AG04449 (cell line): ENCODE measurements at places on chromosomes 12 and 14.
A peak's percentile ranks its signal among the peaks of the same experiment; 100 is the strongest.

DNA sequence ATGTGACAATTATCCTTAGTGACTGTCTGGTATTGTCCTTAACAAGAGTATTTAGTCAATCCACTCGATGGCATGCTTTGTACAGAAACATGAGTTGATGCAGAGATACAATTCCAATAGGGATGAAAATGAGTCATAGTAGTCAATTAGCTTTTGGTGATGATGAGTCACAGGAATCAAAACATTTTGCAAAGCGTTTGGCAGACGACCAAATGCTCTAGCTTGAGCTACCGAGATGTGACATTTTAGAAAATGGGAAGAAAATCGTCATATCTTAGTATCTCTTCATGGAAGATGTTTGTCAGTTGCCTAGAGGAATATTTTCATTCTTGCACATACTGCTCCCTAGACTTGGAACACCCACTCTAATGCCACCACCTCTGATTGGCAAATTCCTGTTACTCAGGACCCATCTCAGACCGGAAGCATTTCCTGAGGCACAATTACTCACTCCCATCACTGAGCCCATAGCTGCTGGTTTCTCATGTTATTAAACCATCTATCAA, 95.0 kb downstream of the LMNTD1 start:
- peak; percentile 89 for DNase-seq

- no peak for DNase-seq
Measured at GRCh38 chr14:74459289-74459946, 33.4 kb upstream of the SYNDIG1L start.

GRCh38 chr14:100618318-100618693, 31.1 kb upstream of the BEGAIN start:
- no peak for DNase-seq

- no peak for DNase-seq
Measured at GRCh38 chr12:41983856-41984255, 160.8 kb downstream of the GXYLT1 start.

DNA sequence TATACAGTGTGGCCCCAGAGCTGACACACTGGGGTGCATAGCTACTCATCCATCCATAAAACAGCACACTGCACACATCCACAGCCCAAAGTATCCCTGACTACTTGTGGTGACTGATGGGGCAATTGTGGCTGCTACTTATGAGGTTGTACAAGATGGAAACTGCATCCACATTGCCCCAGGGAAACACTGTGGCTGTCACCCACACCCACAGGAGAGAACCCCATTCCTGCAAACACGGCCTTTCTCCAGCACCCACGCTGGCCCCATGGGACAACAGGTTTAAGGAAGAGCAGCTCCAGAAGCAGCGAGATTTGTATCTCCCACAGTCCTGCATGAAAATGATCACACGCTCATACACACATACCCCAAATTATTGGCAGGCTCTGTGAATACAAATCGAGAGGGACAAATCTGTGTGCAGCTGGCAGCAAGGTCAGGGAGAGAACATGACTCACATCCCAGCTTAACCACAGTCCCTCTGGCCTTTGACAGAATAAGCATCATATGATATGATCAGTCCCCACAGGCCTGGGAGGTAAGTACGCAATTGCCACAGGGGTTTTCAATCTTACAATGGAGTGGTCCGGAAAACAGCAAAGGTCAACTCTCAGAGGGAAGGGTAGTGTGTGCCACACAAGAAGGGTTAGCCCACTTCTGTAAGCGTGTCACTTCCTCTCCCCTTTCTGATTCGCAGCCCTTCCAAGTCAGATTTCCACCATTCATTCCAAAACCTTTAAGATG, 61.9 kb downstream of the ESR2 start:
- peak; percentile 46 for DNase-seq

DNA sequence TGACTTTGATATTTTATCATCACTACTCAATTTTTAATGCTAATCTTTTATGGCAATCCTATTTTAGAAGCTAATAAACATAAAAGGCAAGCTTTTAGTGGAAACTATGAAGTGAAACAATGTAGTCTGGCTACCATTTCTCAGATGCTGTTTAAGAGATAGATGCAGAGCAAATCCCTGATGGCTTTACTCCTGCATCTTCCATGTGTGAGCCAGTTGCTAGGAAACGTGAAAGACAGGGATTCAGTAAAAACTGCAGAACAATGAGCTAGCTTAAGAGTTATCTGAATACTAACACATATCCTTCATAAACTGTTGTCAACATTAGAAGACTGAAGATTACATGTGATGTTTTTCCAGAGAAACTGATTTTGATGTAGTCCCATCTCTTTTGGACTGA, 112.6 kb downstream of the SLC2A13 start:
- no peak for DNase-seq

- DNase-seq: no peak
Measured at GRCh38 chr12:6769666-6770065, 2.7 kb upstream of the LAG3 start.

GRCh38 chr12:5510251-5510805, 78.4 kb downstream of the NTF3 start:
- no peak for DNase-seq

- DNase-seq: no peak
Measured at GRCh38 chr14:104326848-104327247, 188.5 kb downstream of the KIF26A start.

DNA sequence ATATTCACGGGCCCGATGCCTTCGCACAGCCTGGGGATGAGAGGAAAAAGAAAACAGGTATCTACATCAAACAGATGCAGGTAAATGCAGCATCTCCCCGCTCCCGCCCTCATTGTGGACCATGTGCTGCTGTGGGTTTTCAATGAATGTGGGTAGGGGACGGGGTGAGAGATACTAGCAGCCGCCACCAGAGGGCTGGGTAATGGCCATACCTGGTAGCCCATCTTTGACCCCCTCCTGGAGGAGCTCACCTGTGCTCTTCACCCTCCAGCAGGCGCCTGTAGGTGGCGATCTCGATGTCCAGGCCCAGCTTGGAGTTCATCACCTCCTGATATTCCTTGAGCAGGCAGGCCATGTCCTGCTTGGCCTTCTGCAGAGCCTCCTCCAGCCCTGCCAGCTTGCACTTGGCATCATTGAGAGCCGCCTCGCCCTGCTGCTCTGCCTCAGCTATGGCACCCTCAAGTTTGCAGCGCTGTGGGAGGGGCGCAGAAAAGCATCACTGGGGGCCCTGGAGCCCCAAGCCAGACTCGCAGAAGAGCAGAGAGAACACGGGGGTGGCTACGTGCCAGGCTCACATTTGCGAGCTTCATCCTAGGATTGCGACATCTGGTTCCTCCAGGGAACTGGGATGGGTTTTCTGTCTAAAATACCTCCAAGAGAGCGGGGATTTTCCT, 10.2 kb downstream of the KRT82 start:
- peak; percentile 33 for DNase-seq

GRCh38 chr14:91004987-91005386, 55.5 kb downstream of the RPS6KA5 start:
- DNase-seq: no peak

DNA sequence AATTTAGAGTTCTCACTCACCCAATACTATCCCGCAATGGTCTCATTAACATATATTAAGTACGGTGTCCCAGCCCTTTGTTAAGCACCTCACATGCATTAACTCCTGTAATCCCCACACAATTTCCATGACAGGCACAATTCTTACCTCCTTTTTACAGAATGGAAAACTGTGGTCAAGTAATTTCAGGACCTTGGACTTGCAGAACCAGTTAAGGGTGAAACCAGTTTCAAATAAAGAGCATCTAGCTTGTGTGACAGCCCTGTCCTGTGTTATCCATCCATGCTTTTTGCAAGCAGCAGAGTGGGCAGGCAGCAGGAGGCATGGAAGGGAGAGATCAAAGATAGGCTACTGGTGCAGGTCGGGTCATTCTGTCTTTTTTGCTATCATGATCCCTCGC, 470.8 kb downstream of the NELL2 start:
- no peak for DNase-seq

DNA sequence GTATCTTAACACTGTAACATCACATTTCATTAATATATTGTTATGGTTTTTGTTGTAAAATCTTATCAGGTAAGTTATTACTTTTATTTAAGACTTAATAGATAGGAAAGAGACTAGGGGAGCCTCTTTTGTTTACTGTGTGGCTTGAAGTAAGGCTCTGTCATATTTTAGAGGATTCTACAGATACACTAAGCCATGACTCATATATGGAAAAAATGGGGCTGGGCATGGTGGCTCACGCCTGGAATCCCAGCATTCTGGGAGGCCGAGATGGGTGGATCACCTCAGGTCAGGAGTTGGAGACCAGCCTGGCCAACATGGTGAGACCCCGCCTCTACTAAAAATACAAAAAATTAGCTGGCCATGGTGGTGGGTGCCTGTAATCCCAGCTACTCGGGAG, 23.6 kb upstream of the NPFF start:
- no peak for DNase-seq

DNA sequence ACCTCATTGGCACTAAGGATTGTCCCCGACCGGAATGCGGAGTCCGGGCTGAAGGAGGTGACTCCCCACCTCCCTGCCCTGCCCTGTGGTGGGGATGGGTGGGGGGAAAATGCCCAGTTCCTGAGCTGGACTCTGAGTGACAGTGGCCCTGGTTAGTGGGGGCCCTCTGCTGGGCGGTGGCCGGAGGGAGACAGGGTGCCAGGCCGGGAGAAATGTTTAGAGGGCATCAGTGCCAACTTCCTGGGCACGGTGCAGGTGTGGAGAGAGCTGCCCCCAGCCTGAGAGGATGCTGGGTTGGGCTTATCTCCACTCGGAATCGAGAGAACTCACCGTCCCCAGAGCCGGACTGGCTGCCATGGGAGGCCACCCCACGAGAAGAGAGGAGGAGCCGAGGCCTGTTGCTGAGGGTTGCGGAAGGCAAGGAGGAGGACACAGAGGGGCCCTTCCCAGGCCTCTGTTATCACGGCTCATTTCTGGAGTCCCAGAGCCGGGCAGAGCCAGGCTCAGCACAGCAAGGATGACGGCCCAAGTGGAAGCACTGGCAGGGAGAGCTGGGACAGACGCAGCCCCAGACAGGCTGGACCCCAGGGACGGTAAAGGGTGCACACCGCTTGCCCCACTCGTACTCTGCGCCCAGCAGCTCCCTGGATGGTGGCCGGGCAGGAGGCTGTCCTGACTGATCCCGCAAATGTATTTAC, 156.7 kb downstream of the KIF26A start:
- no peak for DNase-seq

DNA sequence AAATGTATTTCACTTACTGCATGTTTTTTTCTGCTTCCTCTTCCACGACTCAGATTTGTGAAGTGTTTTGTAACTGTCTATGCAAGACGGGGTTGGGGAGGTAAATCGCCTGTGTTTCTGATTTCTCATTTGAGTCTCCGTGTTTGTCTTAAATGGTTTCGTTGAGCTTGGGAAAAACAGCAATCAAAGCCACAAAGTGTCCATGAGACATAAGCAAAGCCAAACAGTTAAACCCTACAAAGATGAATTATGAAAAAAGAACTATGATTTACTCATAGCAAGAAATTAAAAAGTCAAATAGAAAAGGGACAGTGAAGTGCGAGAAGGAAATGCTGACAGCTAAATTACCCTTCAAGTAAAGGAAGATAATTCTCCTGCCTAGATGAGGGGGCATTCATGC, 164.3 kb upstream of the TMPO start:
- DNase-seq: no peak

DNA sequence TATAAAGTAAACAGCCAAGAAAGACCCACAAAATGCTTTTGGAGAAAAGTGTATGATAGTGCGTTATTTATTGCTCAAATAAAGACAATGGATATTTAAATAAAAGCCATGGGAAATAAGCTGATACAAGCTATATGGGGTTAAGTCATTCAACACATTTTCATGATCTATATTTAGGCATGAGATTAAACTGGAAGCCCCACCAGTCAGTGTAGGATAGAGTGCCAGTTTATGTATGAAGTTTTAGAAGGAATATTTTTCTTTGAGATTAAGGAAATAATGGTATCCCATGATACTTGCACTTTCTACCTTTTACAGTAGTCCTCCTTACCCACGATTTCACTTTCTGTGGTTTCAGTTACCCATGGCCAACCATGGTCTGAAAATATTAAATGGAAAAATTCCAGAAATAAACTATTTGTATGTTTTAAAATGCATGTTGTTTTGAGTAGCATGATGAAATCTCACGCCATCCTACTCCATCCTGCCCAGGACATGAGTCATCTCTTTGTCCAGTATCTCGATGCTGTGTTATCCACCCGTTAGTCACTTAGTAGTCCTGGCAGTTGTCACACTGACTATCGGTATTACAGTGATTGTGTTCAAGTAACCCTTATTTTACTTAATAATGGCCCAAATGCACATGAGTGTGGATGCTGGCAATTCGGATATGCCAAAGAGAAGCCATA, 22.3 kb downstream of the SYT1 start:
- DNase-seq: no peak

DNA sequence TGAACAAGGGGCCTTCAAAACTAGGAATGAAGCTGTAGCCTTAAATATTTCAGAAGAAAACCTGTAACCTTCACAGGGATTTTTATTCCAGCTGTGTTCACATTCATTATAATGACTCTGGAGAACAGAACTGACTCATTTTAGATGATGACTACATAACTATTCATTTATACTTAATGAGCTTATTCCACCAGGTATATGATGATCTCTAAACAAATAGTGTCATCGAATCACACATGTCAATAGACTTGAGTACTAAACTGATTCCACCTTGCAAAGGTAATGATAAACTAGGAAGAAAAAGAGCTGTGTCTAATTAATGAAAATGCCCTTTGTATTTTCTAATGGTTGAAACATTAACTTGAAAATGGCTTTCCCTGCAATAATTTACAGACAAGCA, 433.2 kb downstream of the PDZRN4 start:
- no peak for DNase-seq

DNA sequence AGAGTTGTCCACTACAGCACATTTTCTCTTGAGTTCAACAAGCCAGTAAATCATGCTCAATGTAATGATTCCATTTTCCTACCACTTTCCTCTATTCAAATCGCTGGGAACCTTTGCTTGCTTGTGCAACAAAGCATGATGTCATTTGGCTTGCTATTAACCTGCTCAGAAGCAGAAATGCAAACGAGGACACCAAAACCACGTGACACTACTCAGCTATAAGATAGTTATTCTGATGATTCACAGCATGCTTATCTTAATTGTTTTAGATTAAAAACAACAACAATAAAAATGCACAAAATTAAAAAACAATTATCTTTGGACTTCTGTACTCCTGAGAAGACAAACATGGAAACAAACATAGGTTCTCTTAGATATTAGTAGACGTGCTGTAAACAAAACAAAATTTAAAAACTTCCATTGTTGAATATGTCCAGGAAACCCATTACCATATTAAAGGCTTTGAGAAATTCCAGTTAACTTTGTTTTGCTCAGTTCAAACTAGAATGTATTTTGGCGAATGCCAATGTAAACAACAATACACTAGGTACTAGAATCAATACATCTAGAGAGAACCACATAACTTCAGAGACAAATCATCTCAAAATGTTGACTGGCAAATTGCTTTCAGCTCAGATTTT, 77.5 kb upstream of the KRAS start:
- DNase-seq: no peak
